ENCODE measurements at places on chromosomes 1 and 21. TPM values are rescaled to one million over a fixed set of nuclear protein-coding genes. Genes with fewer than 3 reads are reported as not detected.

DNA sequence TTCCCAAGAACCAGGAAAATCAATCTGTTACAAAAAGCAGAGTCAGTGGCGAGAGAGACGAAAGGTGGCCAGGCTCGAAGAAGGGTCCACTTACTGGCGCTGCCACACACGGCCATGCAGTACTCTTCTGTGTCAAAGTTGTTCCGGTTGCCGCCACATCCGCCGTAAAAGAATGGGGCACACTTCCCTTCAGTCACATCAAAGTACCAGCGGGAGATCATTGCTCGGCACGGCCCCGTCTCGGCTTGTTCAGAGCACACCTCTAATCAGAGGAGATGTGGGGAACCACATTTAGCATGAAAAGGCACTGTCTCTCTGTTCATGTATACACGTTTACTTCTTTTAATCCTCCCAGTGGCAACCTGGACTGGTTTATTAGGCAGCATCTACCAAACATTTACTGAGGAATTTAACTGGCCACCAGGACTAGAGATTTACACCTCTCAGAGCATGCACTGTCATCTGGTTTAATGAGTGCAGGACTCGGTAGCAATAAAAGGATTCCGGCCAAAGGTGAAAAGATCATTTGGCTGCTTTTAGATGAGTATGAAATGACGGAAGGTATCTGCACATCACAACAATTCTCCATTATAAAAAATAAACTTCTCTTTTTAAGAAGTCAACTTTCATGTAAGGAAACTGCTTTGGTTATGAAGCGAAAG, 170.5 kb downstream of the APP start:
- DNase-seq, result no peak

Gene C1orf87
- total RNA-seq, result not detected

DNA sequence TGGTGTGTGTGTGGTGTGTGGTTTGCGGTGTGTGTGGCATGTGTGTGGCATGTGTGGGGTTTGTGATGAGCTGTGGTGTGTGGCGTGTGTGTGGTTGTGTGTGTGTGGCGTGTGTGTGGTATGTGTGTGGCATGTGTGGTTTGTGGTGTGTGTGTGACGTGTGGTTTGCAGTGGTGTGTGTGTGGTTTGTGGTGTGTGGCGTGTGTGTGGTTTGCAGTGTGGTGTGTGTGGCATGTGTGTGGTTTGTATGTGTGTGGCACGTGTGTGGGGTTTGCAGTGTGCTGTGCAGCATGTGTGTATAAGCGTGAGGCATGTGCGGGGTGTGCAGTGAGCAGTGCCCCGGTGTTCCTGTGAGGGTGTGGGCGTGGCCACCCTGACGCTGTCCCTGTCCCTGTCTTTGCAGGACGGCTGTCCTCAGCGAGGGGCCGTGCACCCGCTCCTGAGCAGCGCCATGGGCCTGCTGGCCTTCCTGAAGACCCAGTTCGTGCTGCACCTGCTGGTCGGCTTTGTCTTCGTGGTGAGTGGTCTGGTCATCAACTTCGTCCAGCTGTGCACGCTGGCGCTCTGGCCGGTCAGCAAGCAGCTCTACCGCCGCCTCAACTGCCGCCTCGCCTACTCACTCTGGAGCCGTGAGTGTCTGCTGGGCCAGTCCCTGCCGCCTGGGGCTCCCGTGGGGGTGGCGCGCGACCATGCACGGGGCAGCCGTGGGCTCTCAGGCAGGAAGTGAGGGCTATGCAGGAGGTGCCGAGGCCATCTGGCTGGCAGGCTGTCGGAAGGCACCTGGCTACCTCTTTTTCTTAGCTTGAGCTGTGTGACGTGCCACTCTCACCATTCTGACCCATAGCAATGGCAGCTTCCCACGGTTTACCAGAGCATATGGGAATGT, 52.6 kb upstream of the TRAPPC10 start:
- peak; percentile 5 for DNase-seq

Gene SELL
- 3.1 TPM for total RNA-seq

- DNase-seq, result no peak
These were observed 7.8 kb downstream of the DMRTA2 start for GRCh38 chr1:50415235-50416149.

Gene ADCY10
- total RNA-seq, result 0.54 TPM

Gene LORICRIN
- not detected for total RNA-seq

GRCh38 chr1:153793973-153794615, 18.9 kb downstream of the SLC27A3 start:
- peak; percentile 36 for DNase-seq

- DNase-seq, result peak; percentile 51
These were observed 26.5 kb upstream of the ARHGEF16 start for GRCh38 chr1:3427711-3428704.

DNA sequence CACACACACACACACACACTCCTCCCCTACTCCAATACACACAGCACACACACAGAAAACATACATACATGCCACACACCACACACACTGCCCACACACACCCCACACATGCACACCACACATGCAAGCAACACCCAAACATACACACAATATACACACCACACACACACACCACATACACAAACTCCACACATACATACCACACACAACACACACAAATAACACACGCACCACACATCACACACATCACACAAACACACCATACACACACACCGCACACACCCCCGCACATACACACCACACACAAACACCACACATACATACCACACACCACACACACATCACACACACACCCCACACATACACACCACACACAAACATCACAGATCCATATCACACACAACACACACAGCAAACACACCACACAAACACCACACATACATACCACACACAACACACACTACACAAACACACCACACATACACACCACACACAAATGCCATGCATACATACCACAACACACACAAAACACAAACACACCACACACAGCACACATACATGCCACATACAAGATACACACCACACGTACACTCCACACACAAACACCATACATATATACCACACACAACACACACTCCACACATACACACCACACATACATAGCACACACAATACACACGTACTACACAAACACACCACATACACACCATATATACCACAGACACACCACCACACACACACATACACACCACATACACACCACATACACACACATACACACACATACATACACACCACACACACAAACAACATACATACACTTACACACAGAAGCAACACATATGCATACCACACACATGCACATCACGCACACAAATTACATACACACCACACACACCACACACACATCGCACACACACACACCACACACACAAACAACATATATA, 932 bp upstream of the RAB7B start:
- DNase-seq, result no peak

- no peak for DNase-seq
These were observed 39.6 kb downstream of the ARHGEF11 start for GRCh38 chr1:157005965-157006364.

DNA sequence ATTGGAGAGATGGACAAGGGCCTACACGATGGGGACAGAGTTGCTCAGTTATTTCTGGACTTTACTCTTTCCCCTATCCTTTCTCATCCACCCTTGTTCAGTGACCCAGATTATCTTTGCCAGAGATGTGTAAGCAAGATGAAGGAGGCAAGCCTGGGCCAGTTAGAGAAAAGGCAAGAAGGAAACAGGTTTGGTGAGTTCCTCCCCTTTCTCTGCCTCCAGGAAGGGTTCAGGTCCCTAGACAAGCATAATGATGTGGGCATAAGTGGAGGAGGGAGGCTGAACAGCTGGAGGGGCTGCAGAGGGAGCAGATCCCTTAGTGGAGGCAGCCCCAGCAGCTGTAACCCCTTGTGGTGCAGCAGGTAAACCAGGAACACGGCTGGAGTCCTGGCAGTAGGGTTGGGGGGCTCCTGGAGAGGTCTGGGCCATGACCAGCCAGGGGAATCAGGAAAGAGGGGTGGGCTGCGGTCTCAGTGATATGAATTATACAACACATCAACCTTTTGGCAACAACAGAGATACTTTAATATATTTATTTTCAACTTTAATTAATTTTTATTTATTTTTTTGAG, 9.2 kb upstream of the CDC42 start:
- DNase-seq, result no peak

Gene EIF4G3
- total RNA-seq, result 39.5 TPM
